ENCODE measurements at places on chromosomes 6 and 20.

- DNase-seq, result no peak
Measured at GRCh38 chr6:125773387-125774341, 17.1 kb upstream of the NCOA7 start.

DNA sequence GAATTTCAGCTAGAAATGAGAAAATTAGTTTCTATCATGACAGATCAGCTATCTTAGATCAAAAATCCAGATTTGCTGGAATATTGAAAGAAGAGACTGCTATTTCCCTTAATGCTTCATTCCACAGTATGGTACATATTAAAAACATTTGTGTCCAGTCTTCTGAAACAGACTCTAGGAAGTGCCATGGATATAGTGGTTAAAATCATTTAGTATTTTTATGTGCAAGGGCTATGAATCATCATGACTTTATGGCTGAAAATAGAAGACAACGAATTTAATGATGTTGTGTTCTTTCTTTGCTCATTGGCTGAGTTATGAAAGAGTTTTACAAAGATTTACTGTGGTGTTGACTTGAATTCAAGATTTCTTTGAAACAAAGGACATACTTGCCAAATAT is 146.6 kb downstream of the ANKRD60 start:
- no peak for DNase-seq

GRCh38 chr6:44025226-44025625 is 102.0 kb downstream of the MRPL14 start:
- no peak for DNase-seq

DNA sequence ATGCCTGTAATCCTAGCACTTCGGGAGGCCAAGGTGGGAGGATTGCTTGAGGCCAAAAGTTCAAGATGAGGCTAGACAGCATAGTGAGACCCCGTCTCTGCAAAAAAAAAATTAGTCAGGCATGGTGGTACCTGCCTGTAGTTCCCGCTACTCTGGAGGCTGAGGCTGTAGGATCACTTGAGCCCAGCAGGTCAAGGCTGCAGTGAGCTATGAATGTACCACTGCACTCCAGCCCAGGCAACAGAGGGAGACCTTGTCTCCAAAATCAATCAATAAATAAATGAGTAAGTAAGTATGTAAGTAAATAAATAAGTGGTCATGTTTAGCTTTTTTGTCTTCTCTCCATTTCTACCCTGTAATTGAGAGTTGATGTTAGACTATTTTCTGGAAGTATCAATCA is 336.8 kb downstream of the FARS2 start:
- no peak for DNase-seq

- no peak for DNase-seq
Measured at GRCh38 chr6:25004357-25004756, 68.6 kb upstream of the RIPOR2 start.

GRCh38 chr20:38450412-38450975 is 15.4 kb upstream of the SNHG17 start:
- DNase-seq, result no peak

- DNase-seq, result no peak
Measured at GRCh38 chr6:151436802-151437201, 15.1 kb downstream of the RMND1 start.

DNA sequence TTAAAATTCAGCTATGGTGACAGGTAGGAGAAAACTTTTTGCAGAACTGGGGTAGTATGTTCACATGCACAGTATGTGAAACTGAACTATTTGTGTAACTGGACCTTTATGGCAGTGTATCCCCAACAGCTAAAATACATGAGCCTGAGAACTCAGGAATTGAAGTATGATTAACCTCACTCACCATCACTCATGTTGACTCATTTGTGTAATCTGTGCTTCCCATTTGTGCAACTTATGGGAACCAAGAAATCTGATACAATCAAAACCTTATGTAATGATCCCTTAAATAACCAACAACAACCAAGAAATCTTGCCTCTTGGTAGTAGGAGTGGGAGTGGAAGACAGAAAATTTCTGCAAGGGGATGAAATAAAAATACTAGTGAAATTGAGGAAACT is 674.9 kb downstream of the HDGFL1 start:
- DNase-seq, result no peak

DNA sequence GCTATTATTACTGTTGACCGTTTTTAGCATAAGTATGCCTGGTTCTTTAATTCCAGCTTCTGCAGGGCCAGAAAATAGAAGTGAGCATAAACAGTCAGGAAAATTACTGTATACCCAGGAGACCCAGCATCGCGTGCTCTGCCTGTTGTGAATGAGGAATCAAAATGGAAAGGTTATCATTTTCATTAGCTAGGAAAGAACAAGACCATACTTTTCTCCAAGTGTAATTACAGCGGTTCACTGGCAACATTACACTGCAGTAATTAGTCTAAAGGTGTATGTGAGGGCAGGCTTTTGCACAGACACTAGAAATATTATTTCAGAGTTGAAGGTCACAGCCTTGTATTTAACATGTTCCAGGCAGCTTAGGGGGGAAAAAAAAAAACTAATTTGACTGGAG is 403.8 kb upstream of the SOX4 start:
- no peak for DNase-seq

- DNase-seq, result no peak
Measured at GRCh38 chr6:130928158-130928912, 101.1 kb downstream of the SMLR1 start.

GRCh38 chr6:123986938-123987337 is 183.3 kb downstream of the NKAIN2 start:
- no peak for DNase-seq

GRCh38 chr6:73969971-73970970 is 274.3 kb downstream of the CD109 start:
- DNase-seq, result peak; percentile 64

DNA sequence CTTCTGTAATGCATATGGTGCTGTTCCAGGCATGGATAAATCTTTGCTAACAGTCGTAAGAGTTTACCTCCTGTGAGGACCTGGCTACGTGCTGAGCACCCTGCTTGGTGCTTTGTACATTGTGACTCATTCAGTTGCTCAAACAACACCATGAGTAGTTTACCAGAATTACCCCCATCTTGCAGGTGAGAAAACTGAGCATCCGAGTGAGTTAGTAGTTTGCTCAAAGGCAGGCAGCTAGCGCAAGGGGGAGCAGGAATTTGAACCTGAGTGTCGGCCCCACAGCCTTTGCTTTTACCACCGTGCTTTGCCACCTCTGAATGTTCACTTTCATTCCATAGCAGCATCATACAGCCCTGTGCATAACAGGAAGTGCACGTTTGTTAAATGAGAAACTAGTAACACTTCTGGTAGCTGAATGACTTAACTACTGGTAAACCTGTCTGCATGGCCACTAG is 121.9 kb downstream of the MTHFD1L start:
- DNase-seq, result no peak

DNA sequence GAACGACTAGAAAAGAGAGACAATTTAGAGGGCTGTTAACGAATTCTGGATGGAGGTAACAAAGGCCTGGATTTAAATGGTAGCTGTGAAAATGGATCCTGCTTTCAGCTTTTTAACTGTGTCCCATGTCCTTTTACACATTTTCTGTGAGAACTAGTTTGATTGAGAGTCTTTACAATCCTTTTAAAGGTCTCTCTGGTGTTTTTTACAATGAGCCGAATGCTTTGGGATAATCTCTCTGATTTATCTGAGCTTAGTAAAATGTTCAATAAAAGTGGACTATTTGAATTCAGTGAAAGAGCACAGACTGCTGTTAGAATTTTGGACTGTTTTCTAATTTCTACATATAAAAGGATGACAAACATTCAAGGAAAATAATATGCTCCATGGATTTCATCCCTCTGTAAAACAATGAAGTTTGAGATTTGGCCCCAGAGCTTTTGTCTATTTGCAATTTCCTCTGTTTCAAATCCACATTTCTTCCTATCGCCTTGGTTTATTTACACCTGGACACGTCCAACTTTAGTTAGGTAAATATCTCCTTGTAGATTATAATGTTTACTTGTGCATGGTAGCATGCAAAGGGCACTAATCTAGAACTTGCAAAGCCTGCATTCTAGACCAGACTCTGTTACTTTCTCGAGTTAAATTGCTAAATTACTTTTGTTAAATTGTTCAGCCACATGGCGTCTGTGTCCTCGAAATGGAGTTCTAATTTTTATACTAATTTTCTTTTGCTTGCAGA is 871.0 kb upstream of the CITED2 start:
- no peak for DNase-seq

- no peak for DNase-seq
Measured at GRCh38 chr20:63706027-63706695, 1.6 kb downstream of the ARFRP1 start.

DNA sequence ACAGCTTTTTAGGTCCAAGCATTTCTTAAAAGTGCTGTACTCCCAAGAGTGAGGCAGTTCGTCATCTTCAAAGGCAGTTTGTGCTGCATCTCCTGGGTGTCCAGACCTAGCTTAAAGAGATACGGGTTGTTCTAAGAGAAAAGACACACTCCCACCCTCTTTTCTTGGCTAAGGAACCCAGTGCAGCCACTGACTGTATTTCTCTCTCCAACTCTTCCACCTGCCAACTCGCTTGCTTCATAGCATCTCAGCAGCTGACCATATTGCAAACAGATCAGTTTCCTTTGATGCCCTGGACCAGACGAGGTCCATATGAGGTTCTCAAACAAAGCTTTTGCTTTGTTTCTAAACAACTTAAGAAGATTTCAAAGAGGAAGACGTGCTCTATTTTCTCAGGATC is 101.1 kb downstream of the ISM1 start:
- no peak for DNase-seq

GRCh38 chr6:164744301-164744700 is 565.1 kb downstream of the C6orf118 start:
- no peak for DNase-seq

DNA sequence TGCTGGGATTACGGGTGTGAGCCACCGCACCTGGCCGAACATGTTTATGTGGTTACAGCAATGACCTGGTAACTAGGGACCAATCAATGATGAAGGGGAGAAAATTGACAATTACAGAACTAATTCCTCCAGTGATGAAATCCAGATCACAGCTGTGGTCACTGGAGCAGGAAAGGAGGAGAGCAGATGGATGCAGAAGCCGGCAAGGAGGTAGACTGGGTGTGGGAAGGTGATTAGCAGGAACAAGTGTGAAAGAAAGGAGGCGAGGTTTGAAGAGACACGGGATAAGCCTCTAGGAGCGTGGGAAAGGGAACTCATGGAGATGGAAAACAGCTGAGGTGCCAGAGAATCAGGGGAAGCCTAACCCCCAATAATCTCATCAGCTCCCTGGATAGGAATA is 17.2 kb upstream of the SPAG4 start:
- DNase-seq, result peak; percentile 60

- DNase-seq, result no peak
Measured at GRCh38 chr6:139014945-139015344, 13.6 kb upstream of the ABRACL start.

- DNase-seq, result no peak
Measured at GRCh38 chr20:58841539-58842264, 9.0 kb downstream of the GNAS-AS1 start.

DNA sequence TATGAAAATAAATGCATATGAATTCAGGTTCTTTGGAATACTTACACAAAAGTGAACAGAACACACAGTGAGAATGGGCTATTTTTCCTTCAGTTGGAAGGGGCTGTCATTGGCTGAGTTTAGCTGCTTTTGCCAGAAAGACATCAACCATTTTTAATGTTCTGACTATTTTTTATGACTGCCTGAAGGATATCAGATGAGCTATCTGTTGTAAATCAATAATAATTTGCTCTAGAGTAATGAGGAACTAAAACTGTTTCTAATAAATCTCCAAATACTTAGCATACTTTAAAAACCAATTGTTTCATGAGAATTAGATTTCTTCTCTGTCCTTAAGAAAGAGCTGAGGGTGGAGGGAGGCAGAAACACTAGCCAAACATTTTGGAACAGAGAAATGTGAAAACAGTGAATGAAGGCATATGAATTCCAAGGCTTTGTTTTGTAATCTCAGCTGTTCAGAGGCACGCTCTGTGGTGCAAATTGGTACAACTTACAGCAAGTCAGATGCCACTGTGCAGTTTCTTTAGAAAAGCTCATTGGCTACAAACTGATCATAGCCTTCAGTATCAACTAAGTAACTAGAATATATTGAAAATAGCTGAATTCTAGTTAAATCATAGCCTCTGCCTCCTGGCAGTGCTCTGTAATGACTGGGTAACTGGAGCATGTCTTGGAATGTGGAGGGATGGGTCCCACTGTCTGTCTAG is 228.9 kb upstream of the JAG1 start:
- no peak for DNase-seq

GRCh38 chr6:106160189-106160588 is 74.1 kb downstream of the PRDM1 start:
- DNase-seq, result no peak

GRCh38 chr6:145044641-145045246 is 690.6 kb downstream of the EPM2A start:
- peak; percentile 3 for DNase-seq

All from NCI-H524 (cell line).